ENCODE measurements at places on chromosomes 6 and 20.
A peak's percentile ranks its signal among the peaks of the same experiment; 100 is the strongest.

- no peak for DNase-seq
Measured at GRCh38 chr6:11961923-11962322, 50.2 kb upstream of the HIVEP1 start.

- DNase-seq = no peak
Measured at GRCh38 chr6:164274493-164274892, 860.0 kb downstream of the QKI start.

- DNase-seq = no peak
Measured at GRCh38 chr6:146590492-146590891, 8.3 kb upstream of the ADGB start.

GRCh38 chr6:37354526-37355384, 972 bp downstream of the RNF8 start:
- DNase-seq = no peak

DNA sequence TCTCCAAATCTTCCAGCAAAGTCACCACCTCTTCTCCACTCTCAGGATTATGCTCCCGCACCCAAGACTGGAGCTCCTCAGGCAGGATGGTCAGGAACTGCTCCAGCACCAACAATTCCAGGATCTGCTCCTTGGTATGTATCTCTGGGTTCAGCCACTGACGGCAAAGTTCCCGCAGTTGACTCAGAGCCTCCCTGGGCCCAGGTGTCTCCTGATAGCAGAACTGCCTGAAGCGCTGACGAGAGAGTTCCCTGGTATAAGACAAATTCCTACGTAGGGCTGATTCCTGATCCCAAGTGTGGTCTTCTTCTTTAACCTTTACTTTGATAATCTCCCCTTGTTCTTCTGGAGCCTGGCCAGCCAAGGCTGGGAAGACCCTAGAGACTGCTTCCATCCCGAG, 60.6 kb downstream of the GPX5 start:
- DNase-seq = no peak

- DNase-seq = no peak
Measured at GRCh38 chr6:30508890-30509736, 19.8 kb downstream of the HLA-E start.

DNA sequence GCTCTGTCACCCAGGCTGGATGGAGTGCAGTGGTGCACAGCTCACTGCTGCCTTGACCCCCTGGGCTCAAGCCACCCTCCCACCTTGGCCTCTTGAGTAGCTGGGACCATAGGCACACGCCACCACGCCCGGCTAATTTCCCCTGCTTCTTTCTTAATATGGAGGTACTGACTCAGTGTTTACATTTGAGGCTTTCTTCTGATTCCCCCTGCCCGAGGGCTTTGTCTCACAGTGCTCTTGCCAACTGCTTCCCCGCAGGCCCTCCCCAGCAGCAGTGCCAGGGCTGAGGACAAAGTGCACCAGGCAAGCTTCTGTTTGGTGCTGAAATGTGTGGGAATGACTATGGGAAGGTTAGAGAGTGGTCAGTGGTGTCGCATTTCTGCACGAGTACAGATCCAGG, 34.8 kb downstream of the NR2E1 start:
- peak; percentile 28 for DNase-seq

DNA sequence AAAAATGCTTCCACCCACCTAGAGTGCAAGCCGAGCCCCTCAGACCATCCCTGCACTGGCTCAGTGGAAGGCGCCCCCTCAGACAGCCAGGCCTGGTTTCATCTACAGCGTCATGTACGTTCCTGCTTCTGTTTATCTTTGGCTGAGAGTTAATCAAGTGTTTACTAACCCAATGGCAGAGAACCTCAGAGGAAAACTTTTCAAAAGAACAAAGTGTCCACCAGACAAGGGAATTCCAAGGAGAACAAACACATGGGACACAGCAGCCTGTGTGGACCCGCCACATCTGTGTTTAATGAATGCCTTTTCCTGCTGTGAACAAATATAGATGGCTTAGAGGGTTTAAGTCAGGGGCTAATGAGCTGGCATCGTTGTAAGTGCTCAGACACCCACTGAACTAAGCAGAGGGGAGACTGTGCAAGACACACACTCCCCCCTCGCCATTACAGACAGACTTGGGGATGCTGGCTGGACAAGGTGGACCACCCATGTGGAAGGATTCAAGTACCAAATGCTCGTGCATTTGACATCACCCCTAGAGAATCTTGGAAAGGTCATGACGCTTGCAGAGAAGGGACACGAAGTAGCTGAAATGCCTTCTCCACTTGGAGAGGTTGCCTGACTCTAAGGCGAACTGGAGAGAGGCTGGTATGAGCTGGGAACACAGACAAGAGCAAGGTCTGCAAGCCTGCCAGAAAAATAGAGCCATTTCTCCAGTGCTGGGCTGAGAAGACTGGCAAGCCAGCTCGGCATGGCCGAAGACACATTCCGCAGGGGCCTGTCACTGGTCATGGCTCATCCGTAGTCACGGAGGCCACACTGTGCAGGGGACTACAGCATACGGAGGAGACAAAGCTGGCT, 53.5 kb upstream of the NXT1 start:
- DNase-seq = no peak

DNA sequence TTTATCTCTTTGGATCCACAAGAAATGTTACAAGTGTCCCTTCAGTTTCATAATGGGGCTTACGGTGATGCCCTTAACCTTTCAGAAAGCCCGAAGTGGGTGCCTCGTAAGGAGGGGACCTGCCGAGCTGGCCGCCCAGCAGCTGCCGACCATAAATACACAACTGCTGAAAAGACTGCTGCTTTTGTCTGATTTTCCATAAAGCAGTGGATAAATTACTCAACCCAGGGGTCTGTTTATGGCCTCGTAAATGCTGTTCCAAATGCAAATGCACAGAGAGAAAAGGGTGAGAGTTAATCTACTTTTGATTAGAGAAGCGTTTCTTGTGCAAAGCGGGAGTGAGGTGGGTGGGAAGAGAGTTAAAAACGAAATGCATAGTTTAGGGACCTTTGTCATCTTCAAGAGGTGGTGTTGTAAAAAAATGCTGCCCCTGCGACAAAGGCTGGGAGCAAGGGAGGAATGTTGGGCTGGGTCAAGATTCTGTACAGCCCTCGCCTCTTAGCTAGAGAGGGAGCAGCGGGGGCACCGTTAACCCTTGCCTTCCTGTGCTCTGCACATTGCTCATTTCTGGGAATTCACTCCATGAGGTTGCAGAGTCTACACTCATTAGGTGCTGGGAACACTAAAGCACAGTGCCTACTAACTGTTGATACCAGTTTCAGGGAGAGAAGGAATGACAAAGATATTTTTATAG, 112.0 kb upstream of the MTHFD1L start:
- no peak for DNase-seq
